ENCODE measurements at places on chromosomes 1 and 21.

DNA sequence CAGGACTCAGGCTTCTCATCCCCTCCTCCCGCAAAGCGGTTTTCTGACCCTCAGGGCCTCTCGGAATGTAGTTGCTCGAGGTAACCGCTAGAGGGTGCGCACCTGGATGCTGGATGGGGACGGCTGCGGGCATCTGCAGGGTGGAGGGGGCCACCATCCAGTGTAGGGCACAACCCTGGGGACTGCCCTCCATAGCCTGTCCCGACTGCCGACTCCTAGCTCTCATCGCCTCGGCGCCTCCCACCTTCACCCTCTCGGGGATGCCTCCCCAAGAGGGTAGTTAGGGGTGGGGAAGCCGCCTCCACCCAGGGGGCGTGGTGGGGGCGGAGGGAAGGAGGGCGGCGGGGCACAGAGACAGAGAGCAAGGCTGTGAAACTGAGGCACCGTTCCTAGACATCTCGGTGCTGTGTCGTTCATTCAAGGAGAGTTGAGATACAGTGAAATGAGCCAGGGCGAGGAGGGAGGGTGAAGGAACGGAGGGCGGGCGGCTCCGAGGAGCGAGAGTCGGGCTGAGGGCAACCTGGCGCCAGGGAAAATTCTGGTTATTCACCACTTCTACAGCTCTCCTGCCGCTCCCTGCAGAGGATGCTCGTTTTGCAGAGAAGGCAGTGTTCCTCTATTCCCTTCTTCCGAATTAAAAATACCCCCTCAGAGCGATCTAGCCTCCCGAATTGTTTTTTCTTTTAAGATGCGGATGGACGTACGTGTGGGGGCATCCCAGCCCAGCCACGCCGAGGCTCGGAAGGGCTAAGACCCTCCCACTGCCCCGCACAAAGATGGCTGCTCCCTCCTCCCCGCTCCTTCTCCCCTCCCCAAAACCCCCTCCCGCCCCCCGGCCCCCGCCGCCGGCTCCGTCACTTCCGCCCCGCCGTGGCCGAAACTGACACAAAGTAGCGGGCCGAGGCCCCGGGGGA lies at the start of gene ATP8B2:
TSS of gene ATP8B2 (plus strand) at position 857 of the 914 bp plus-strand sequence. CDS start 2,617 bp downstream, outside the sequence.
- DNase-seq: peak; percentile 85

DNA sequence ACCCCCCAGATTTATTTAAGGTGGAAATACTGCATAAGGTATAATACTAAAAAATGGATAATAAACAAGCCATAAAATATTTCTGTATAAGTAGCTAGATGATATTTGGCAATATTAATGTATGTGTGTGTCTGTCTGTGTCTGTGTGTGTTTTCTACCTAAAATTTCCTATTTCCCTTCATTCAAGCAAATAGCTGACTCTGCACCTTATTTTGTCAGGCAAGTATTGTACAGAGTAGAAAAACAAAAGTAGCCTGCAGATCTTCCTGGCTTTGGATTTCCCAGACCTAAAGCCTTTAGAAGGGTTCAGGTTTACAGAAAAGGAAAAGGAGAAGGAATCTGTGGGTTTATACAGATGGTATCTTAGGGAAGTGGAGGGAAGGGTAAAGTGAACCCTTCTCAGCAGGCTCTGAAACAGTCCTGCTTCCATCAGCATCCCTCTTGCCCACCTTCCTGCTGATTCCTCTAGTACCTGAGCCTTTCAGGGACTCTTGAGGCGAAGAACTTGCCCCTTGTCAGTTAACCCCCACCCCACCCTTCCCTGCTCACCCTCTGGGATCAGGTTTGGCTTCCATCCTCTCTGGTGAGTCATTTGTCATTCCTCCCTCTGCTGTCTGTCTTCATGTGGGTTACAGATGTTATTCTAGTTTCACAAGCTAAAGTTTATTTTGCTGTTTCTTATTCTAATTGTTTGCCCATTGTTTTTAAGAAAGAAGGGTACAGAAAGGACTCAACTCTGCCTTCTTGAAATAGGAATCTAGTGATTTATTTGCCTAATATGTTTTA lies 21.7 kb upstream of the RGS16 start:
- DNase-seq: no peak

DNA sequence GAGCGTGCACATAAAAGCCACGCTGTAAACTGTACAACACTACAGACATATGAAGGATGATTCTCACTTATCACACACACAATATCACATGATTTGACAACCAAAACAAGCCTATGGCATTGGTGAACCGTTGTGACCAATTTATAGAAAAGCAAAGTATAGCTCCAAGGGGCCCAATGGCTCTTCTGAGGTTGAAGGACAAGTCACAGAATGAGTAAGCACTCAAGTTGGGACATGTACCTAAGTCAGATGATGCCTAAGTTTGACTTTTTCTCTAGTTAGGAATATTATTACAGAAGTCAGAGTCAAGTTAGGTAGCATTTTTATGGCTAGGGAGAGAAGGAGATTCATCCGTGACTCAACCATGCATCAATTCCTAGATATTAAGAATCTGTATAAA lies 45.7 kb downstream of the PLPP3 start:
- DNase-seq: no peak

DNA sequence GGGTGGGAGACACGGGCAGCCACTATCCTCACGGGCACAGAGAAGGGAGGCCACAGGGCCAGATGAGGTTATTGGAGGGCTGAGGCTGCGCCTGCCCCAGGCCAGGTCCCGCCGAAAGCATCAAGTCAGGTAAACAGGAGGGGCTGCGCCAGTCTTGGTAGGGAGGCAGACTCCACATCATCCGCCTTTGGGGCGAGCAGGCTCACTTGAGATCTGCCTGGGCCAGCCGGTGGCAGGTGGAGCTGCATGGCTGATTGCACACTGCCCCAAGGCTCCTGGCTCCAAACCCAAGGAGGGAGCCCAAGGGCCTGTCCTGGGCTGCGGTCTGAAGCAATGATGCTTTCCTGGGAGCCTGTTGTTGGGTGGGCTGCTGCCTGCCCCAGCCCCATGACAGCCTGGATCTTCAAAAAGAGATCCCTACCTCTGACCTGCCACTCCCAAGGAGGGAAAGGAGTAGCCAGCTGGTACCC lies 4.6 kb downstream of the SMIM1 start:
- DNase-seq: no peak

DNA sequence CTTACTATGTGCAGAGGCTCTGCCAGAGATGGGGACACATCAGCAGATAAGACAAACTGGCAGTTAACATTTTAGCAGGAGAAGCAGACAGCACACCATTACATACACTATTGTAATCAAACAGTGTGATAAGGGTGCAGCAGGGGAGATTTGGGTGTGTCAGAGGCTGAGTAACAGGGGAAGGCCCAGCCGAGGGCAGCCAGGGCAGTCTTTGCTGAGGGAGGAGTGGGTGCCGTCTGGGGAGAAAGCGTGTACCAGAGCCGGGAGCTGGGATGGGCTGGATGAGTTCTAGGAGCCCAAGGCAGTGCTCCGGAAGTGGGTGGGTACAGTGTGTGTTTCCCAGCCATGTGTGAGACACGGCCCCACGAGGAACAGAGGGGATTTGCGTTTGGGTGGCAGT lies 31.2 kb downstream of the KCNA10 start:
- no peak for DNase-seq

- DNase-seq: no peak
Measured at GRCh38 chr1:29602203-29602602, 365.9 kb downstream of the PTPRU start.

- DNase-seq: no peak
Measured at GRCh38 chr21:39976800-39977199, 109.6 kb downstream of the PCP4 start.

GRCh38 chr1:156004843-156005584 lies 15.7 kb downstream of the SSR2 start:
- DNase-seq: no peak

DNA sequence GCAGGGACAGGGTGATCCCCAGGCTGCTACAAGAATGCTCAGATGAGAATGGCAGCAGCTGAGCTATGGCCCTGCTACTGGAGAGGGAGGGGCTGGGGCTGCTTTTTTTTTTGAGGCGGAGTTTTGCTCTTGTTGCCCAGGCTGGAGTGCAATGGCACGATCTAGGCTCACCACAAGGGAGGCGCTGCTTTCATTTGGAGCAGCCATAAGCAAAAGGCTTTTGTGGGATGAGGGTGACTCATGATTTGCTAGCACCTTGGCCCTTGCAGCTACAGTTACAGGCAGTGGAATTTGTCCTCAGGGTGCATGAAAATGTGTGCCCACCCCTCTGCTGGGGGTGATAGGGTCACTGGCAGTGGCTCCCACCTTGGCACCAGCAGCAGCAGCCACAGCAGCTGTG lies 32.4 kb upstream of the CYP4A22 start:
- DNase-seq: no peak

GRCh38 chr1:214473387-214473786 lies 78.0 kb downstream of the PTPN14 start:
- no peak for DNase-seq

DNA sequence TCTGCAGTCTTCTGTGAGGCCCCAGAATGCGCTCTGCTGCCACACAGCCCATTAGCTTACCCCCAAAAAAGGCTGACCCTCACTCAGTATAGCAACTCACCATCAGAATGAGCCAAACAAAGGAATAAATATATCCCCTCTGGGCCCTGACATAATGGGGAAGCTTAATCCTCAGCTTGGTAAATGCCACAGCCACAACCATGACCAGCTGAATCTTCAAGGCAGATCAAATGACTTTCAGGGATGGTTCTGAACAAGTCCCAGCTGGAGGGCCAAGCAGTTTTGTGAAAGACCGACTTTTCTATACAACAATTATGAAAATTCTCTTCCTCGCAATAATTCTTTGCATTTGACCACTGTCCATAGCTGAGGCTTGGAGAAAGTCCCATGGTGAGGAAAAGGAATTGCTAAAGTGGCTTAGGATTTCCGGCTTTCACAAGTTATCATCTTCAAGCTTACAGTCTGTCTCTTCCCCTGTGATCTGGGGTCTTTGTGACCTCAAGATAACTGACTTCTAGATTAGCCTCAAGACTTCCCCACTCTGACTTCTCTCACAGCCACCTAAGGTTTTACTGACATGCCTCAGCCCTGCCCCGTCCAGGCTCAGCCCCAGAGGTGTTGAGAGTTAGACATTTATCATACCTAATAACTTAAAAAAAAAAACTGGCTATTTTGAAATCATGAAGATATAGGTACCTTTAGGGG lies 47.8 kb upstream of the PBX1 start:
- DNase-seq: no peak

GRCh38 chr1:243421784-243422183 lies 165.9 kb downstream of the SDCCAG8 start:
- DNase-seq: peak; percentile 16

GRCh38 chr21:43892984-43893535 lies 28.0 kb downstream of the AGPAT3 start:
- no peak for DNase-seq

GRCh38 chr1:84247425-84248220 lies 53.9 kb upstream of the SAMD13 start:
- no peak for DNase-seq

DNA sequence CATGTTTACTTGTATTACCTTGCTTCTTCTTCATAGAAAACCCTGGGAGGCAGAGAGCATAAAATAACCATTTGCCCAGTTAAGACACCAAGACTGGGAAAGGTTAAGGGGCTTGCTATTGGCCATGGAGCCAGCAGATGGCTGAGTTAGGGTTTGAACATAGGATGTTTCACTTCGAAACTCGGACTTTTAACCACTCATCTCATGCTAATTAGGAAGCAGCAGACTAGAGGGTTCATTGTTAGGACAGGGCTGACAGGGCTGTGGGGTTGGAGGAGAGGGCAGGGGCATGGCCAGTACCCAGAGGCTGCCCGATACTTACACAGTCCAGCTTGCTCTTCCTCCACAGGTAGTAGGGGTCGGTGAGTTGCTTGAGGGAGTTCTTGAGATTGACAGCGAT lies 17.0 kb downstream of the SLC26A9 start:
- DNase-seq: no peak

DNA sequence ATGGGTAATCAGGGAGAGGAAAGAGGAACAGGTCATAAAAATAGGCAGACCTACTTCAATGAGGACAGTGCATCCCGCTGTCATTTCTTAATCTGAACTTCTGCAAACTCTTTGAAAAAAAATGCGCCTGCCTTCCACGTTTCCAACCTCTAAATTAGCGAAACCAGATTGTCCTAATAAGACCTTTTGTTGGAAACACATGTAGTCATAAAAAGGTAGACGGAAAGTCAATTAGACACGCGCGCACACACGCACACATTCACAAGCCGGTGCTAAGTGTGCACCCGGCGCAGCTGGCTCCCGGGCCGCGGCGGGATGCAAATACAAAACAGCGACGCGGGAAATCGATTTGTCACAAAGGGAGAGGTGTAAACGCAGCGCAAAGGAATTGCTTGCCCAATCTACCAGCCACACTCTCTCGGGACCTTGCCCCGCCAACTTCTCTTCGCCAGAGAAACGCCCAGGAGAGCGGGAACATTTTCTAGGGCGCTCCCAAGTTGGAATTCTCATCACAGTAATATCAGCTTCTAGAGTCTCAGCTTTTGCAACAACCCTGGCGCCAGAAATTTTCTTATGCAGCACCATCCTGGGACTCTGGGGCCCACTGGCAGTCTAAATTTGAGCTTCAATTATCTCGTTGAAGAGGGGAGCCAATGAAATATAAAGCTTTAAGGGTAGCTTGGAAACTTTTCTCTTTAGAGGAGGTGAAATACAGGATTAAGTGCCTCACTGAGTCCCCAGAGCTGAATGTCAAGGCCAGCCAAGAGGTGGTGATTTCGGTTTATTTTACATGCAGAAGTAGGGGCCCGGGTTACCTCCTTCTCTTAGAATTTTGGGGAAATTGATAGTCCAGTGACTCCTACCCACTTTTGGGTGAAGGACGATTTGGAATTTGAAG lies 4.5 kb downstream of the PRRX1 start:
- no peak for DNase-seq

DNA sequence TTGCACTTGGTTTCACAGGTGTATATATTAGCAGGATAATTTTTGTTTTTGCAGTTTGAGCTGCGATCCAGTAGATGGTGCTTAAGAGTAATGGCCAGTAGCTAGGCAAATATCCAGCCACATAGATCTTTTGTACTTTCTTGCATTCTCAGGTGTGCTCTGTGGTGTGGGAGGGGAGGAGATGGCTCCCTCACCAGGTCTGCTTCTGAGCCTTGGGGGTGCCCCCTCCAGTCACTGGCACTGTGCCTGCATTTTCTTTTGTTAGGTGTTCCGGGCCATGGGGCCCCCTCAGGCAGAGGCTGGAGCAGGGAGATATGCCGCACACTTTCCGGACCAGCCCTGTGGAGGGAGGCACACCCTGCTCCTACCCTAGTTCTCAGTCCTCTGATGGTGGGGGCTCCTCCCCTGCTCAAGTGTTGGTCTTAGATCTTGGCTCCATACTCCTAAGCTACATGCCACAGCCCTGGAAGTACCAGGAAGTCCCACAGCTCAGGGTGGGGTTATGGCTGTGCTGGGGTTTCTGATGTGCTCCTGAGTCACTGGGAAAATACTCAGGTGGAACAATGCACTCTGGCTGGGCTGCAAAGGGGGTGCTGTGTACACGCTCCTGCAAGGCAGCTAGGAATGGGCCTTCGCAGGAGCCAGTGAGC lies 197.6 kb upstream of the DMRTA2 start:
- no peak for DNase-seq

GRCh38 chr1:42816585-42817439 lies at the start of the genes ERMAP and SVBP:
TSS of gene ERMAP (plus strand) at chr1:42817122. CDS start at chr1:42830449, 13,327 bp downstream.
TSS of gene SVBP (minus strand) at chr1:42817397. CDS start at chr1:42816544, 853 bp downstream.
- DNase-seq: peak; percentile 72

- no peak for DNase-seq
Measured at GRCh38 chr1:170803711-170804110, 131.6 kb upstream of the MROH9 start.

All from GM19239 (cell line).